ENCODE measurements at places on chromosomes 4 and X.

- DNase-seq, result no peak
Observed at GRCh38 chrX:54641530-54641929, 111.5 kb downstream of the GNL3L start.

GRCh38 chr4:21768349-21769310 is 179.9 kb downstream of the KCNIP4 start:
- no peak for DNase-seq

- no peak for DNase-seq
Observed at GRCh38 chr4:55876387-55876786, 22.9 kb downstream of the EXOC1 start.

DNA sequence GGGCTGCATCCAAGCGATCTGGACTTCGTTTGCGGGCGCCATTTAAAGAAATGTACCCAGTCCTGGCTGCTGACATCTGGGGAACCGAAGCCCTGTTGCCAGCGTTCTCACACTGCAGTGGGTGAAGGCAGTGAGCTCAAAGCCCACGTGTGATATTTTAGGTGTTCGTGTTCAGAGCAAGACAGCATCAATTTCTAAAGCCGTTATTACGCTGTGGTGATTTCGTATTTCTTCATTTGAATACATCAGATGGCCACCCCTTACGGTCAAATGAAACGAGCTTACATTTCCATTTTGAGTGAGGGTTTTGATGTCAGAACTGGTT is 376 bp upstream of the C4orf36 start:
- no peak for DNase-seq

DNA sequence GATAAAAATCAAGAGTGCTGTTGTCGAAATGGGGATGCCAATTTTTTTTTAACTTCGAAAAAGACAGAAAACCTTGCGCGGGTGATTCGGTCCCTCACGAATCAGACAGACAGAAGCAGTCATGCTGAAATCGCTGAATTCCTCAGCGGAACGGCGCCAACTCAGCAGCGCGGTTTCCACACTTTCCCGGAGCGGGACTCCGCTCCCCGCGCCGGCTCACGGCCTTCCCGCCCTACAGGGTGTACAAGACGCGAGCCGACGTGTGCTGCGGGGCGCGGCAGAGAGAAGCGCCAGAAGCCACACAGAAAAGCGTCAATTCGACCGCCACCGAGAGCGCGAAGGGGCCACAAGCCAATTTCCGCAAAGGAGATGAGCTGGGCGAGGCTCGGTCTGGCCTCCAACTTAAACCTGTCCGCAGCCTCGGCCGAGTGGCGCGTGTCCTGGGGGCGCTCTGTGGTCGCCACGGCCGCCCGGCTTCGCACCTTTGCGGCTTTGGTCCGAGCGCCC is 1.3 kb downstream of the NEXMIF start:
- no peak for DNase-seq

GRCh38 chr4:108334031-108334430 is 165.3 kb upstream of the LEF1 start:
- no peak for DNase-seq

Measured in stimulated activated CD4-positive, alpha-beta T cell treated with anti-CD3 and anti-CD28 coated beads, Interleukin-2, amount 100 ng/mL, for 4 hours (primary cell).